GM13977 (cell line): ENCODE measurements at places on chromosomes 2 and 18.
A peak's percentile ranks its signal among the peaks of the same experiment; 100 is the strongest.

GRCh38 chr2:84121-84520, 37.8 kb upstream of the FAM110C start:
- no peak for DNase-seq

GRCh38 chr2:46537624-46538295, 58.4 kb downstream of the TMEM247 start:
- DNase-seq = no peak

- no peak for DNase-seq
Observed at GRCh38 chr2:151669585-151670081, 64.6 kb downstream of the NEB start.

GRCh38 chr18:56252456-56252855, 385.9 kb downstream of the TXNL1 start:
- no peak for DNase-seq

DNA sequence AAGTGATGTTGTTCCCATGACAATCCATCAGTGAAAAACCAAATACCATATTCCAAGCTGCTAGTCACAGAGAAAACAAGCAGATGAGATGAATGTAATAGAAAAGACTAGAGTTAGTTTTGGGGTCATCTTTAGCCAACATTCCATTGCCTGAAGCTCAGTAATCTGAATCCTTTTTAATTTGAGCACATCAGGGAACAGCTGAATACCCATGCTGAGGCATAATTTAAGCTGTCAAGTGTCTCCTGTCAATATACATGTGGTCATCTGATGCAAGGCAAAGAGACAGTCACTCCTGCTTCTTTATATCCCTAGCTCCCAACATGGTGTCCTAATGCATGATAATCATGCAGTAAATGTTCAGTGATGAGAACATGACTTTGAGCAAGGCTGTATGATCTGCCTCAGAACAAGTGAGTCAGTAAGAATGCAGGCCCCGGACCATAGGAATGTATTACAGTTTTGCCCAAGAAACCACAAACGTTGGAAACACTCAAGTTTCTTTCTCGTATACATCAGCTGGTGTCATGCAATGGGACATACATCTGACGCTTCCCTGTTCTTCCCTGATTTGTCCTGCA, 48.0 kb downstream of the CDK15 start:
- DNase-seq = no peak

DNA sequence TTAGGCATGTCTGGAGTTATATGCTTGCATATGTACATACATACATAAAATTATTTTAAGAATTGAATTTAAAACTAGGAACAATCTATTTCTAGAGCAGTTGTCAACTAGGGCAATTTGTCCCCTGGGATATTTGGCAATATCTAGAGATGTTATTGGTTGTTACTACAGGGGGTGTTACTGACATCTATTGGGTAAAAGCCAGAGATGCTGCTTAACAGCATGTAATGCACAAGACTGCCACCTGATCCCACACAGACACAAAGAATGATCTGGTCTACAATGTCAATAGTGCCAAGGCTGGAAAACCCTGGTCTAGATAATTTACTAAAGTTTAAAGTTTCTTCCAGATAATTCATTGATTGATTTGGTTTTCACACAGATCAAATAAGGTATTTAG, 185.3 kb downstream of the NYAP2 start:
- DNase-seq = no peak

DNA sequence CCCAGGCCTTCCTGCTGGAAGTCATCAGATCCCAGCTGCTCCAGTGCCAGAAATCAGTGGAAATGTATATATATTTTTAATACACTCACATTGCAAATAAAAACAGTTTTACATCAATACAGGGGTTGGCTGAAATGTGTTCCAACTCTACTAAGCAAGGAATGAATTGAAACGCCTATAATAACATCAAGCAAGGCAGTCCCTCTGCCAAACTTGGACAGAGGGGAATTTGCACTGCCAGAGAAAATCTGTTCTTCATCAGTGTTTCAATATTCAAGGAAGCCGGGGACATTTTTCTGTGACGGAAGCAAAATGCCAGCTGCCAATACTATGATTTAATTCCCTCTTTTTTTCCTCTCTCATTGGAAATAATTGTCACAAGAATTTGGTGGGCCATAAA, 335.3 kb downstream of the TNS1 start:
- no peak for DNase-seq

GRCh38 chr2:11030909-11031308, 119.2 kb downstream of the KCNF1 start:
- no peak for DNase-seq

DNA sequence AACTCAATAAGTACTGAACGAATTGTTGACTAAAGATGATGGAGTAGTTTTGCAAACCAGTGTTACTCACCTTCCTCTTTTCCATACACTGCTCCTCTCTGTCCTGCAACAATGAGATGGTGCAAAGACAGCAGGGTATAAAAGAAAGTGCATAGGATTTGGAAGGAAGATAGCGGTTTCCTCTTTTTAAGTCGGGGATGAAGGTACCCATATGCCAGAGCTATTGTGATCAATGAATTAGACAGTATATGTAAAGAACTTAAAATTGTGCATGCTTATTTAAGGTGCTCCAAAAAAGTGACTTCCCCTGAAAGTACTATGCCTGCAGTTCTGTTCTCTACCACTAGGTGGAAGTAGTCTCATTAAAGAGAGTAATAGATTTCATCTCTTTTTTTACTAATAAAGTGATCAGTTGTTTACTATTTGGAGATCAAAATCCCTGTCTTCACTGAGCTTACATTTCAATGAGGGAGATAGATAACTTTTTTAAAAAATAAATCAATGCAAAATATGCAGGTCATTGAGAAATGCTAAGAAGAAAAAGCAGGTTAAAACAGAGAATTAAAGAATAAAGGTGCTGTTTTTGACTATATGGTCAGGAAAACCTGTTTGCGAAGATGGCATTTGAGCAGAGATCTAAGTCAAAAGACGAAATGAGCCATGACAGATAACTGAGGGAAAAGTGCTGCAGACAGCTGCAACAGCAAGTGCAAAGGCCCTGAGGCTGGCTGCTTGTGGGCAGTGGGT, 339.7 kb upstream of the SLC14A2 start:
- peak; percentile 23 for DNase-seq

DNA sequence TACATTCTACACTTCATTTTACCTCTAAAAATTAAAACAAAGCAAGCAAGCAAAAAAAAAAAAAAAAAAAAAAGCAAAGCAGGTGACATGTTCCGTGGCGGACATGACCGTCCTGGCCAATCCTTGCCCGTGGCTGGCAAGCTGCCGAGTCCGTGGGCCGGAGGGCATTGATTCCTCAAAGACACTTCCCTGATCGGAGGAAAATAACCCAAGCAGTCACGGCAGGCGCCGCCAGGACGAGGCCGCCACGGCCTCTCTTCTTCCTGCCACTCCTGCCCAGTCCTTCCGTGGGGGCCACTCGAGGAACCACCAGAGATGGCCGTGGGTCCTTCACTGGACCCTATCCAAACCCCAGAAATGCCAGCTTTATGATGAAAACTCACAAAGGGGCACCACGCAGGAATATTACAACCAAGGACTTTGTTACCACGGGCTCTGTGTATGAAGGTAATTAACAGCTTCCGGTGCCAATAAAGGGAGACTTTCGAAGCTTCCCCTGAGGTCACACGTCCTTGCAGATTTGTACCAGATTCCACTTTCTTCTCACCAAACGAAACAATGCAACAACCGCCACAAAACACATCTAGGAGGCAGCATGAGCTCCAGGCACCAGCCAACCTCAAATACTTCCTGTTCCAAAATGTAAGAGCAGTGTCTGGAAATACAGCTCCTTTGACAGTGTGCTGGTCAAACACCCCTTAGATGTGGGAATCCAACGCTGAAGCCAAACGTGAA, 170.3 kb downstream of the HDAC4 start:
- no peak for DNase-seq
